Hair follicle dermal papilla cell (primary cell): ENCODE measurements at places on chromosomes 16 and 17. TPM values are rescaled to one million over a fixed set of nuclear protein-coding genes. Genes with fewer than 3 reads are reported as not detected.

Gene LDHD
- 4.5 and 6.4 TPM in 2 replicates for total RNA-seq

Gene TP53TG3B
- total RNA-seq, result 0.73 TPM in 1 of 2 replicates, not detected in the other

Gene CLDN9
- not detected in 2 replicates for total RNA-seq

Gene EFCAB5
- total RNA-seq, result under 0.01 and 0.36 TPM in 2 replicates

Gene SLC12A3
- not detected in 2 replicates for total RNA-seq

Gene PNMT
- not detected in 2 replicates for total RNA-seq

Gene NLK
- 14.1 and 16.9 TPM in 2 replicates for total RNA-seq

Gene SALL1
- 0.36 and 0.81 TPM in 2 replicates for total RNA-seq

Gene KRTAP9-4
- not detected in 2 replicates for total RNA-seq
